Activated B cell treated with CpG ODN at 0.5 μM for 24 hours (primary cell): ENCODE measurements at places on chromosomes 5 and 9.
A peak's percentile ranks its signal among the peaks of the same experiment; 100 is the strongest.

GRCh38 chr5:32711681-32712480 lies 760 bp downstream of the NPR3 start:
- DNase-seq, result no peak

DNA sequence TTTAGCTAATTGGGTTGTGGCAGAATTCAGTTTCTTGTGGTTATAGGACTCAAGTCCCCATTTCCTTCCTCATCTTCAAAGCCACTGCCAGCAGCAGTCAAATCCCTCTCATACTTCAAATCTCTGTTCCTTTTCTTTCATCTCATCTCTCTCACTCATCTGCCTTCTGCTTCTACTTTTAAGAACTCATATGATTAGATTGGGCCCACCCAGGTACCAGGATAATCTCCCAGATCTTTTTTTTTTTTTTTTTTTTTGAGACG lies 8.0 kb upstream of the REEP5 start:
- no peak for DNase-seq

- no peak for DNase-seq
Measured at GRCh38 chr5:84764227-84764626, 379.5 kb upstream of the EDIL3 start.

- peak; percentile 17 for DNase-seq
Measured at GRCh38 chr9:110255034-110255462, 1.3 kb downstream of the TXN start.

- no peak for DNase-seq
Measured at GRCh38 chr5:150623878-150624216, 16.6 kb upstream of the SYNPO start.

GRCh38 chr5:90334741-90335140 lies 74.8 kb downstream of the CETN3 start:
- no peak for DNase-seq

DNA sequence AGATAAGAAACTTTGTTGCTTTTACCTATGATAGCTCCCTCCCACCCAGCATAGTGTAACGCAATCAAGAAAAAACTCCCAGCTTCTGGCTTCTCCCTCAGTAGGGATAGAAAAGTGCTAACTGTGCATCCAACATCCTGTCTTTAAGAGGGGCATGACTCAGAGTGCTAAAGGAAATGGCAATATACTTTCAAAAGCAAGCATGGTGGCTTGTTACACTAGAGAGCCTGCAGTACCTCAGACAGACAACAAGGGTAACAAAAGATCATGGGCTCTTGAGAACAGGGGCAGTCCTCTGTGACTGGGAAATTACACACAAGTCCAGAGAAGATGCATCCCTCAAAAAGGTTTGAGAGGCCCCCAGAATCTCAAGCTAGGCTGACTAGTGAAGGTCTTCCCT lies 37.8 kb downstream of the PRELID2 start:
- no peak for DNase-seq

DNA sequence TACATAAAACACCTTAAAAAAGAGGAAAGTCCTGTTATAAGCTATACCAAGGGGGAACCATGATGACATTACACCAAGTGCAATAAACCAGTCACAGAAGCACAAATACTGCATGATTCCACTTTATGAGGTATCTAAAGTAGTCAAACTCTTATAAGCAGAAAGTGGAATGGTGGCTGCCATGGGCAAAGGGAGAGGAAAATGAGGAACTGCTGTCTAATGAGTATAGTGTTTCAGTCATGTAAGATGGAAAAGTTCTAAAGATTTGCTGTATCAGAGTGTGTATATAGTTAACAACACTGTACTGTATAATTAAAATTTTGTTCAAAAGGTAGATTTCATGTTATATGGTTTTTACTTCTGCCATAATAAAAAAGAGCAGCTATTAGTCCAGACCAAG lies 34.6 kb upstream of the NR5A1 start:
- DNase-seq, result no peak

GRCh38 chr5:33556330-33557328 lies 115.9 kb downstream of the TARS1 start:
- no peak for DNase-seq

DNA sequence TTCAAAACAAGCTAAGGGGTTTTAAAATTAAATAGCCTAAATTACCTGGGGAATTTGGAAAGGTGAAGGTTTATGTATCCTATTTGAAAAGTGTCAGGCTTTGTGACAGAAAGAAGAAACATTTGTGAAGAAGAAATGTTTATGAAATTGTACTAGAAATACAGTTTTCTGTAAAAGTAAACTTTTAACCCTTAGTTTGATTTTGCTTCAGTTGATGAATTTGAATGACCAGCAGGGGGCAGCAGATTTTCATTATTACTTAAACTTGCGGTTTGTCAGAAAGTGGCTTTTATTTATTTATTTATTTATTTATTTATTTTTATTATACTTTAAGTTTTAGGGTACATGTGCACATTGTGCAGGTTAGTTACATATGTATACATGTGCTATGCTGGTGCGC lies 58.1 kb downstream of the NNT start:
- no peak for DNase-seq

GRCh38 chr9:71384343-71384742 lies 262.9 kb upstream of the TRPM3 start:
- no peak for DNase-seq

GRCh38 chr9:21729648-21730047 lies 72.8 kb upstream of the MTAP start:
- no peak for DNase-seq

GRCh38 chr5:77168879-77169244 lies 41.6 kb upstream of the PDE8B start:
- DNase-seq, result no peak

GRCh38 chr5:101991486-101991885 lies 304.6 kb downstream of the SLCO4C1 start:
- DNase-seq, result no peak
